Renal pelvis (tissue), 12 donors: ENCODE measurements at places on chromosomes 7 and 10.

DNA sequence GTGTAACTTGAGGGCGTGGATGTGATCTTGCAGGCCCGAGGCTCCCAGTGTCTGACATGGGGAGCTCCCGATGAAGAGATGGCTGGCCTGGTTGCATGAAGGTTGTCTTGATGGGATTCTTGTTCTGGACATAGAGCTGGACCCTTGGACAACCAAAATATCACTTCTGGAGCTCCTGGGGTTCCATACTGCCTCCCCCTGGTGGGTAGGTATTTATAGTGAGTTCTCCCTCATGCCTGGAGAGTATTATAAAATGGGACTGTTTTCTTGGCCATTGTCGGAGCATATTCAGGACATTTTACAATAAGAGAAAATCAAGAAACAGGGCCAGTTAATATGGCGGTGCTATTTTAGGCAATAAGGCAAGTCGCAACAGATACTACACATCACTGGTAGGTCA, 32.6 kb upstream of the GIMAP8 start:
- no peak for DNase-seq

DNA sequence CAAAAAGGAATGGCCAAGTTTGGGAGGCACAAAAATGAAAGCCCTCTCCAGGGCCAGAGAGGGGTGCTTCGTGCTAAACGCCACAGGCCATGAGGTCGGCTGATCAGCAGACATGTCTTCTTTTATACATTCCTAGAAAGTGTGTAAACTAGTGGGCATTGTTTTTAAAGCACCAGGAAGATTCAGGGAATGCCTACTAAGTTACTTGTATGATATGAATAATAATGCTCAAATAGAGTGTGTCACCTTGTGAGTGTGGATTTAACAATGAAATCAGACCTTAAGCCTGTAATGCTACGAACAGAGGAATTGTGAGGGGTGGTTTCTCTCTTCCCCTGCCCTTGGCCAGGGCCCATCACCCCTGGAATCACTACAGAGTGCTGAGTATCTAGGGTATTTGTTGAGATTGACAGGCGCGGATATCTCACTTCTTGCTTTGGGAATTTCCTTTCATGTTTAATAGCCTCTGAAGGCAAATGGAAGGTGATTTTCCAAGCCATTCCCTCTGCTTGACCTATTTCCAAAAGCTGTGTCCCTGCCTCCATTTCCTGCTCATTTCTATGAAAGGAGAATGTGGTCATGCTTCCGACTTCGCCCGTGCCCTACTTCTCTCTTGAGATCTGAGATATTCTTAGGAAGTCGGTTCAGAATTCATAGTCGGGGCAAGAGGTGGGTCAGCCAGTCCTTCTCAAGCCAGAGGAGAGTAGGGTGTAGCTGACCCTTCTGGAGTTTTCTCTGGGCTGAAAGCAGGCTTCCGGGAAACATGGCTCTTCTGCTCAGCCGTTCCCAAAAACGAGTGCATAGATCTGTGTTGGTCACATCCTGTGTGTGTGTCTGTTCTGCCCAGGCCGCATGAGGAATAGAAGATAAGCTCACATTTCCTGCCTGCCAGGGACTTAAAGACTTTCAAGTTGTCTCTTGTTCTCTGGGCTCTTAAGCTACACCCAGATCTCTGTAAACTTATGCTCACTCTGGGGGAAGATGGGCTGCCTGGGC, 167.8 kb upstream of the ITGB1 start:
- no peak for DNase-seq

- DNase-seq = no peak
These were observed 177.5 kb downstream of the RAPGEF5 start for GRCh38 chr7:22179442-22179879.

DNA sequence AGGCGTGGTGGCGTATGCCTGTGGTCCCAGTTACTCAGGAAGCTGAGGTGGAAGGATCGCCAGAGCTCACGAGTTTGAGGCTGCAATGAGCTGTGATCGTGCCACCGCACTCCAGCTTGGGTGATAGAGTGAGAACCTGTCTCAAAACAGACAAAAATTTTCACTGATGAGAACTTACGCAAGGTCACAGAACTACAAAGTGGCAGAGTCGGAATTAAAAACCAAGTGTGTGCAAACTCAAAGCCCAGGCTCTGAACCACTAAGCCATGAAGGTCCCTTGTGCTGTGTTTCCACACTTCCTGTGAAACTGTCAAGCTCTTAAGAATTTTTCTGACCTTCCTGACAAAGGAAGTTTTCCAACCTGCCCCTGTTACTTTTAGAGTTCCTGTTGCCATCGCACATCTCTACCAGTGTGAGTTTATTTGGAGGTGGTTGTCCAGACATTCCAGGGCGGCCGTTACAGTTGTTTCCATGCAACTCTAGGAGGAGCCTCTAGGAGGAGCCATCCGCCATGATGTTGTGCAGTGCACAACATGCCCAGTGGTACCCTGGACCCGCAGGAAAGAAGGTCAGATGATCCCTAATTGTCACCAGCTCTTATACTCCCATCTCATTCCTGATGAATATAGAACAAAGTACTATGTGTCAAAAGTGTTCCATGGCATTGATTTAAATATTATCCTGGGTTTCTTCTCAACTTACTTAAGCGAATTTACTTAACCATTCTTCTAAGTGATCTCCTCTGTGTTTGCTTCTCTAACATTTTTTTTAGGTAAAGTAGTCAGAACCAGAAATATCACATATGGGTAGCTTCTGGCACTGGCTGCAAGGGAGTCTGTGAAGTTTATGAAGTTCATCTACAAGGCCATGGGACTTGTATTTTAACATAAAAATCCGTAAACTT, 49.0 kb upstream of the LYZL1 start:
- DNase-seq = no peak

DNA sequence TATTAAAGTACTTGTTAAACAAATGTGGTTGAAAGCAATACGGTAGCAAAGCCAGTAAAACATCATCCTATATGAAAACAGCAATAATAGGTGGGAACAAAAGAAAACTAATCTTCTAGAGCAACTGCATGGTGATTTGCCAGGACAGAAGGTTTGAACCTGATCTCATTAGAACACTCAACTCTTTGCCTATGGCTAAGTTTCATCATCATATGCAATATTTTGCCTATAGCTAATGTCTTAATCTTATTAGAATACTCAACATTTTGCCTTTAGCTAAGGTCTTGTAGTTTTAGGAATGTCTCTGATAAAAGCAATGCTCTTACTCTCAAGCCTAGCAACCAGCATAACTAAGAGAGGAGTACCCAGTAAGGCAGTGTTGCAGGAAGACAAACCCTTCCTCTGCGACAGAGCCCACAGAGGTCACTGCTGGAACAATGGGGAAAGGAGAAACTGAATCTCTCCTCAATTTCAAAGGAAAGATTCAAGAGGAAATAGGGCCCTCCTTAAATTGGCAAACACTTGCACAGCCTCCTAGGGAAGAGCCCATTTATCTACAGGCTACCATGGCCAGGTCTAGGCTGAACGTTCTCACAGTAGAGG, 38.3 kb downstream of the CADPS2 start:
- DNase-seq = no peak

DNA sequence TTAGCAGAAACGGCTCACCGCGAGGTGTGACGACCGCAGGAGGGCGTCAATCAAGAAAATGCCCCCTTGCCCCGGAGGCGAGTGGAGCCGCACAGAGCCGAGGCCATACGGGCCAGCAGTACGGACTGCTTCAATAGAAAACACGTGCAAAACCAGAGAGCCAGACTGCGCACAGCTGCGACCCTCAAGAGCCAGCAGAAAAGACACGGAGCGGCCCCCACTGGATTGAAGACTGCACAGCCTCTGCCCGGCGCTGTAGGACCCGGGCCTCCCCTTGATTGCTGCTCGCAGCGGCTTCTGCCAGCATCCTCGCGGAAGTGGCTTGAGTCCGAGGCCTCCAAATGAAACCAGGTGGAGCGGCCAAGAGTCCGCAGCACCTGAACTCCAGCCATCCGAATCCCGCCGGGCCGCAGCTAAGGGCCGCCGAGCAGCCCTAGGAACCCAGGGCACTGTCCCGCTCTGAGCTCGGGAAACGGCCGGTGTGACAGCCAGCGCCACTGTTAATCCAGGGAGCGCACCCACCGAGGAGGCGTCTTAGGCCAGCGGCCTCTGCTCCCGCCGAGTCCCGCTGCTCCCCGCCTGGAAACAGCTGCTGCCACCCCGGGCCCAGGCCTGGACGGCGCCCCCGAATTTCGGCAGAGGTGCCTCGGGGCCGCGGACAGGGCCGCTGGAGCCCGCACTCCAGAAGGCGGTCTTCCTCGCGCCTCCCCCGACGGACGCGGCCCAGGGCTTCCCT, 660 bp upstream of the HHEX start:
- DNase-seq = no peak

DNA sequence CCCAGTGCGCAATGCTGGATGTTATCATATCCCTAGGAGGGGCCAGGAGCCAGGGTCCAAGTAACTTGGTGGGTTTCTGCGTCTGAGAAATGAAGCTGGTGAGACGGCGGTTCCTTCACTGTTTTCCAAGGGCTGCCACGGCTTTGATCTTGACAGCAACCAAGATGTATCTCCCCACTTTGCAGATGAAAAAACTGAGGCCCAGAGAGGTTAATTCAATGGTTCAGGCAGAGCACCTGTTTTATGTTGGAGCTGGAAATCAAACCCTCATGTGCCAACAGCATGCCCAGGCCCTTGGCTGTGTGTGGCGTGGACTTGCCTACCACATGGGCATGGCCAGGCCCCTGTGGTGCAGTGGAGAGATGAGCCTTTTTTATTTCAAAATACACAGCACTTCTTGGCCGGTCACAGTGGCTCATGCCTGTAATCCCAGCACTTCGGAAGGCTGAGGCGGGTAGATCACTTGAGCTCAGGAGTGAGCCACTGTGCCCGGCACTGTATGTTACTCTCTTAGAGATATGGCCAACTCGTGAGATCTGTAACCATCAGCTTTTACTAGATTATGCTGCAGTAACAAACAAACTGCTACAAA, 225.2 kb upstream of the SH2B2 start:
- no peak for DNase-seq

- DNase-seq = no peak
These were observed 139.5 kb upstream of the FERD3L start for GRCh38 chr7:19284596-19285300.

DNA sequence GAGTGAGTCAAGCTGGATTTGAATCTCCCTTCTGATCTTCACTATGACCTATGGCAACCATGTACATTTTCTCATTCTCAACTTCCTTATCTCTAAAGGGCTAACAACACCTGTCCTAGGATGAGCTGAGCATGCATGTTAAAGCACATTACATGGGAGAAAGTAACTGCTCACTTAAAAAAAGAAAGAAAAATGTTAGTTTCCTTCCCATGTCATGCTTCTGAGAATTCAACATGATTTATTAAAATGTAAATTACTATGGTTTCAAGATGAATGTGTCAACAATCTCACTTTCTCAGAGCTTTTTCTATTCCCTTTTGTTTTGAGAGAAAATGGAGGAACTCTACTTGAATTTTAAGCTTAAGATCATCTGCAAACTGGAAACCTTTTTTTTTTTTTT, 295.3 kb downstream of the SKIDA1 start:
- DNase-seq = no peak

DNA sequence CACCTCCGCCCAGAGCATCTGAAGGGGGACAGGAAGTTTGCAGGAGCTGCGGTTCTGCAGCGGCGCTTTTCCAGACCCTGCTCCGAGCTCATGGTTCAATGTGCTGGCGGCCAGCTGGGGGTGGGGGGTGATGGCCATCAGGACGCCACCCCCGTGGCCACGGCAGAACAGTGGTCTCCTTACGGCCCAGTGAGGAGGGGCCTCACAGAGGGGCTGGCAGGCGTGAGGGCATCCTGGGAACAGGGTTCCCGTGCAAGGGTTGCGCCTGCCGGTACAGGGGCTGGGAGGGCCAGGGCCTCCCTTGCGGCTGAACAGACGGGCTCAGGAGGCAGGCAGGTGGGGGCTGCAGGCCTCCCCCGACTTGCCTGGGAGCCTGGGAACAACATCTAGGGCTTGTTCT, 39.0 kb upstream of the GNA12 start:
- DNase-seq = no peak

- no peak for DNase-seq
These were observed 47.0 kb downstream of the RGS10 start for GRCh38 chr10:119495545-119495944.

DNA sequence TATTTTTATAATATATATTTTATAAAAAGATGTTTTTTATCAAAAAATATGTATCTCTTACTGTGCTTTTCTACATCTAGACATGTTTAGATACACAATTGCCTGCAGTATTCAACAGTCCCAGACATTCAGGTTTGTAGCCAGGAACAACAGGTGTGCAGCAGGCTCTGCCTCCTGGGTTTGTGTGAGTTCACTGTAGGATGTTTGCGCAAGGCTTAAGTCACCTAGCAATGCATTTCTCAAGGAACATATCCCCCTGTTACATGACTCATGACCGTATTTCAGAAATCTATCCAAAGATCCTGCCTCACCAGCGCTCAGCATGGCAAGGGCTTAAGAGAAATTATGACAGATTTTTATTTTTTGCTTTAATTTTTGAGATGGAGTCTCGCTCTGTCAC, 41.5 kb downstream of the PITRM1 start:
- no peak for DNase-seq

DNA sequence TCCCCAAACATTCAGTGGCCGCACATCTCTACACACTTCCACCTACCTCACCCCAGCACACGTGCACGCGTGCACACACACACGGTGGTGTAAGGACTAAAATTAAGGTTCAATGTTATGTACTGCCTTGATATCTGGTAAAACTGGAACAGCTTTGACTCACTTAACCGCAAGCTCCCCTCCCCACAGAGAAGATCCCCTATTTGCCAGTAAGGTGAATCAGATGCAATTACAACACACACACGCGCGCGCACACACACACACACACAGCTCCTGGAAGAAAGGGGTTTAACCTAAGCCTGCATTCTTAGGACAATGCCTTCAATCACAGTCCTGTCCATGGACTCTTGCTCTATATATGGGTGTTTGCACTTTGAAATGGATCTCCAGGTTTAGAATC, 25.5 kb upstream of the VPS41 start:
- DNase-seq = no peak

- DNase-seq = peak; percentile 72
These were observed at the start of gene MXI1 for GRCh38 chr10:110207011-110207804. Gene MXI1, plus strand, starts transcription at chr10:110207605. Its CDS starts 204 bp downstream, at chr10:110207809.

- DNase-seq = no peak
These were observed 65.1 kb upstream of the EBF3 start for GRCh38 chr10:130029209-130029608.

DNA sequence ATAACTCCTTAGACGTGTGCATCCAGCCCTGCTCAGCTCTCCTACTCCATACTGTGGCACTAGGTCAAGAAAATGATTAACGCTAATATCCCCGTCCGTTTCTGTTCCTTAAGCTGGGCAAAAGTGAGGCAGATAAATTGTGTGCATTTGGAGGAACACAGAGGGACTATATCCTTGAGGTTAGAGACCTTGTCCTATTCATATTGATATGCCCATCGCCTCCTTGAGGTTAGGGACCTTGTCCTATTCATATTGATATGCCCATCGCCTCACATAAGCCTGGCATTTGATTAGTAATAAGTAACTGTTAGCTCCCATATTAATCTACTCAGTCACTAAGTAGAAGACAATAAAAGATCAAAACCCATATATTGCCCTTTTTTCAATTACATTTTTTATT, 12.9 kb upstream of the TAX1BP1 start:
- no peak for DNase-seq

GRCh38 chr7:21980926-21981500, 35.3 kb upstream of the CDCA7L start:
- no peak for DNase-seq

- no peak for DNase-seq
These were observed 26.1 kb downstream of the DYNC1I1 start for GRCh38 chr7:95798401-95798930.

GRCh38 chr7:30091491-30091912, 43.3 kb upstream of the MTURN start:
- DNase-seq = no peak
